ENCODE measurements at places on chromosomes 6 and 20. TPM values are rescaled to one million over a fixed set of nuclear protein-coding genes. Genes with fewer than 3 reads are reported as not detected.

- no peaks in the 10 kb centered on the region for H3K4me1 ChIP-seq
- H3K27ac ChIP-seq = no peak overlapping the region
- DNase-seq = no peak
- H3K36me3 ChIP-seq = no peaks in the 10 kb centered on the region
- no peaks in the 10 kb centered on the region for H3K27me3 ChIP-seq
These were observed 24.1 kb downstream of the SLC24A3 start for GRCh38 chr20:19236371-19237055.

DNA sequence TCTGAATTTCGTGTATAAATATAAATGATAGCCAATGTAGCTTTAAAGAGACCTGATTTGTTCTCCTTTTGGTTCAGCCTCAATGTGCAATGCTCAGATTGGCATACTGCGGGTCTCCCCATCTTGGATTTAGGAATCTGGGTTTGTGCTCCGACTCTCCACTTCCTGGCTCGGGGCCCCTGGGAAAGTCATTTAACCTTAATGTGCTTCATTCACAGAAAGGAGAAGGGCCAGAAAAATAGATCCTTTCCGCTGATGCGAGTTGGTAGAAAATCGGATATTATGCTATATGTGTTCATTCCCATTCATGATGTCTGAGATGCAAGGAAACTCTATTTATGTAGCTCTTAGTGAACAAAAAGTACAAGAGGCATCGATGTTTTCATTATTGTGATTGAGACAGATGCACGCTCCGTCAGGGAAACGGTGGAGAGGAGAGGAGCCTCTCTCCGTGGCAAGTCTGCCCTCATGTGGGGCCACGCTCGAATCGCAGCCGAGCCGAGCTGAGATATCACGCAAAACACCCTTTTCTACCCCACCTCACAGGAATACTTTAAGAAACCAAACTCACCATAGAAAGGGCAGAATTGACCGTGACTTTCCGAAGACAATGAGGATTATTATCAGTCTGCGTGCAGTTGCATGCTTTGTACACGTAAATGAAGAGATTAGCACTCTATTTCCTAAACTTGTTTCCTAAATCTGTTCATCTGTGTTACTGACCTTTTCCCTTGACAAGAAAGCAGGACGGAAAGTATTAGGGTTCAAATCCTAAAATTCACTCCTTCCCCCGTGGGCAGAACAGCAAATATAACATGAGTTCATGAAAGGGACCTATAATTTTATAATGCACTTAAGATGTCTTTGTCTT is 136.6 kb downstream of the COL9A1 start:
- H3K27me3 ChIP-seq = peaks cover 22% of the 10 kb centered on the region
- no peaks in the 10 kb centered on the region for H3K36me3 ChIP-seq
- no peaks in the 10 kb centered on the region for H3K4me1 ChIP-seq
- DNase-seq = peak; percentile 75
- no peak overlapping the region for H3K27ac ChIP-seq
- H3K4me3 ChIP-seq = peak overlapping the region; percentile 63

DNA sequence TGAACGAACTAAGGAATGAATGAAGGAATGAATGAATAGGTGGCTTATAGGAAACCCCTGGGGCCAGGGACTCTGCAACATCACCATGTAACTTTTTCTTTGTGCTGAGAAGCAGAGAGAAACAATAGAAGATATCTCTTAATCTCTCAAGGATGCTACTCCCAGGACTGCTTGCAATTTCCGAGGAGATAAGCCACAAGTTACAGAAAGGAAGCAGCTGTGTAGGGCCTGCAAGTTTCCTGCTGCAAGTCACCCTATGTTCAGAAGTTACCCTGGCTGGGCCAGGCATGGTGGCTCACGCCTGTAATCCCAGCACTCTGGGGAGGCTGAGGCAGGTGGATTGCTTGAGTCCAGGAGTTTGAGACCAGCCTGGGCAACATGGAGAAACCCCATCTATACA is 7.3 kb upstream of the MAVS start:
- H3K4me1 ChIP-seq = 0 out of 2 replicates have a peak, but pooled peaks cover 4% of the 10 kb centered on the region
- H3K4me3 ChIP-seq = no peak overlapping the region
- H3K27ac ChIP-seq = no peak overlapping the region
- no peaks in the 10 kb centered on the region for H3K27me3 ChIP-seq
- no peaks in the 10 kb centered on the region for H3K36me3 ChIP-seq
- no peak for DNase-seq

- peaks cover 24% of the 10 kb centered on the region for H3K36me3 ChIP-seq
- H3K27ac ChIP-seq = no peak overlapping the region
- no peaks in the 10 kb centered on the region for H3K27me3 ChIP-seq
- H3K4me3 ChIP-seq = no peak overlapping the region
- DNase-seq = no peak
- H3K4me1 ChIP-seq = peaks cover 31% of the 10 kb centered on the region
These were observed 27.6 kb upstream of the ASXL1 start for GRCh38 chr20:32330555-32330897.

GRCh38 chr6:118921084-118921483 is 13.9 kb downstream of the MCM9 start:
- no peak overlapping the region for H3K4me3 ChIP-seq
- H3K4me1 ChIP-seq = no peaks in the 10 kb centered on the region
- H3K36me3 ChIP-seq = 0 out of 2 replicates have a peak, but pooled peaks cover 15% of the 10 kb centered on the region
- no peaks in the 10 kb centered on the region for H3K27me3 ChIP-seq

GRCh38 chr6:142568857-142569597 is 267.2 kb downstream of the ADGRG6 start:
- H3K27me3 ChIP-seq = no peaks in the 10 kb centered on the region
- peak; percentile 83 for DNase-seq
- no peaks in the 10 kb centered on the region for H3K36me3 ChIP-seq
- H3K4me3 ChIP-seq = peak overlapping the region; percentile 34
- peak overlapping the region; percentile 78 for H3K27ac ChIP-seq
- H3K4me1 ChIP-seq = peaks cover 41% of the 10 kb centered on the region

- H3K27me3 ChIP-seq = peaks cover 35% of the 10 kb centered on the region
- no peak overlapping the region for H3K27ac ChIP-seq
- peak; percentile 39 for DNase-seq
These were observed 5.4 kb downstream of the NPBWR2 start for GRCh38 chr20:64101731-64102621.

DNA sequence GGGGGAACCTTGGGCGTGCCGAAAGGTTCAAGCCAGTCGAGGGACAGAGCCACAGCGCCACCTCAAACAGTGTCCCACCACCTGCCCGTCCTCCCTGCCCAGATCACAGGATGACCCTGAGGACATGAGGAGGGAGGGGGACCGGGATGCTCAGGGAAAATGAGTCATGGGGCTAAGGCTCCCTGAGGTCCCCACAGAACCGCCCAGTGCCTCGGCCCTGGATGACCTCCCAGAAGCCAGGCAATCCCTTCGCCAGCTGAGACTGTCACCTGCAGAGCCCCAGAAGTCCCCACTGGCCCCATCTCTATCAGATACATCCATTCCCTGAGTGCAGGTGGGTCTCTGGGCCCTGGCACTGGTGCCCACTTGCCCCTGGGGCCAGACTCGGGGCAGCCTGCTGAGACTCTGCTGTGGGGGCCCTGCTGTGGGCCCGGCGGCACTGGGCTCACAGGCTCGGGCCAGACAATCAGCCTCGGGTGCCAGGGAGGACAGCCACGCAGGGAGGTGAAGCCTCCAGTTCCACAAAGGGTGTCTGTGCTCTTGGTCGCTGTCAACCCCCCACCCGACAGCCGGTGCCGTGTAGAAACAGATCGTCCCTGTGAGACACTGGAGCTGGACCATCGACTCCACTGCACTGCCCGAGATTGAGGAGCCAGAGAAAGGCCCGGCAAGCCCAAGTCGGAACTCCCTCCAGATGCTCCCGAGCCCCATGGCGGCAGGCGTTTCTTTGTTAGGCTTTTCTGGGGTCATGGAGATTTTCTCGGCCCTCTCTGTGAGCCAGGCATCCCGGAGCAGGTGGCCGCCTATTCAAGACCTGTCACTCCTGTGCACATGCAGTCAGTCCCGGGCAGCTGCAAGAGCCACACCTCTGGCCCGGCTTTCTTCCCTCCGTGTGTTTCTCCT is 26.1 kb downstream of the PXDC1 start:
- peaks cover 73% of the 10 kb centered on the region for H3K36me3 ChIP-seq
- H3K4me3 ChIP-seq = no peak overlapping the region
- DNase-seq = peak; percentile 45
- H3K27me3 ChIP-seq = no peaks in the 10 kb centered on the region
- peaks cover 38% of the 10 kb centered on the region for H3K4me1 ChIP-seq

DNA sequence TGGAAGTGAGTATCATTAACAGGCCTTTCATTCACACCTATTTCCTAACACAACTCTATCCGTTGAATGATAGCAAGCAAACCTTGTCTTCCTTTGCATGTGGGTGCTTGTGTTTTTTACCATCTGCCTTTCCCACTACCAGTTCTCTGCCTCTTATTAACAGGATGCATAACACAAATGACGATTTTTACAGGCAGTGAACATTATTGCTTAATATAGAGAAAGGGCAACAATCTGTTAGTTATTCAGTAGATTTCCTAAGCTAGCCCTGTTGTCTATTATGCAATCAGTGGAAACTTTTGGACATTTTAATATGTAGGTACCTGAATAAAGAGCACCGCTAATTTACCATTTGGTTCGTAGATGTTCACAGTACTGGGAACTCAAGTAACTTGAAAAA is 348.8 kb upstream of the PLCB4 start:
- peak; percentile 41 for DNase-seq
- peaks cover 11% of the 10 kb centered on the region for H3K4me1 ChIP-seq
- no peaks in the 10 kb centered on the region for H3K36me3 ChIP-seq
- no peak overlapping the region for H3K27ac ChIP-seq
- H3K27me3 ChIP-seq = no peaks in the 10 kb centered on the region

DNA sequence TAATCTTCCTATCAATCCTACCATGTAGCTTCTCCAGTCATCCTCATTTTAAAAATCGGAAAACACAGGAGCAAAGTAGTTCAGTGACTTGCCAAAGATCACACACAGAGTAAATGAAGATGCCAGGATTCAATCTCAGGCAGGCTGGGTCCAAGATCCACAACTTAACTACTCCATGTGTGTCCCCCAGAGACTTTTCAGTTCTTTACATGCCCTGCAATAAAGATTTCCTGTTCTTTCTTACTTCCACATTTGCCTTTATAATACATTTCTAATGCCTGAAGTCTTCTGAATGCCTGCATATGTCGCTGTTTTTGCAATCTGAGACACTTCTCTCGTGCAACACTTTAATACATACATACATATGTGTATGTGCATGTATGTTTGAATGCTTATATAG is 121.7 kb upstream of the MARCKS start:
- H3K27ac ChIP-seq = no peak overlapping the region
- H3K4me1 ChIP-seq = peaks cover 8% of the 10 kb centered on the region
- H3K36me3 ChIP-seq = no peaks in the 10 kb centered on the region
- H3K27me3 ChIP-seq = no peaks in the 10 kb centered on the region
- H3K4me3 ChIP-seq = no peak overlapping the region

DNA sequence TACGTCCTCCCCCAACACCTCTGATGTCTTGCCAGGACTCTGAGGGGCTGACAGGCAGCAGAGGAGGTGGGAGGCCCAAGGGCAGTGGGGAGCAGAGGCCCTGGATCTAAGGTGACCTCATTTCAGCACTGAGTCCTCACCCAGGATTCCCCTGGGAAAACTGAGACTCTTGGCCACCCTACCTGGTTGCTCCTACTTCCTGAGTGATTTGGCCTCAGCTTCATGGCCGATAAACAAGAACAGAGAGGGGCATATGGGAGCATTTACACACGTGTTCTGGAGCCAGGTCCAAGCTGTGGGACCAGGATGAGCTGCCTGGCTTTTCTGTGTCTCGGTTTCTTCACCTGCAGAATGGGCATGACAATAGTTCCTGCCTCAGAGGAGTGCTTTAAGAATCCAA is 133.8 kb downstream of the ANKRD60 start:
- H3K4me1 ChIP-seq = no peaks in the 10 kb centered on the region
- no peaks in the 10 kb centered on the region for H3K36me3 ChIP-seq
- no peak overlapping the region for H3K4me3 ChIP-seq
- H3K27me3 ChIP-seq = no peaks in the 10 kb centered on the region
- no peak for DNase-seq

DNA sequence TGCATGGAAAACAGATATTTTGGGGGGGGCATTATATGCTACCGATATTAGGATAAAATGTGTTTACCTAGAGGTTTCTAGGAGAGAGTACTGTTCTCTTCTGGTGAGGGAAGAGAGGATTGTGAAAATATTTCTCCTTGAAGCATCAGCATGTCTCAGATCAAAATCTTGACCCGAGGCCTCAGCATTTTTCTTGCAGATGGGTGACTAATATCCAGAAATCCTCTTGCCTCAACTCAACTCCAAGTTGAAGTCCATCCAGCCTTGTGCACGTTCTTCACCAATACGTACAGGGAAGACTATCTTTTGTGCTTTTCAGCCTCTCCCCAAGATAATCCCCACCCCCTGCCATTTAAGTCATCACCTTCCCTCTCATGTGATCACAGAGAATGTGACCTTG is 59.5 kb downstream of the PRND start:
- no peaks in the 10 kb centered on the region for H3K36me3 ChIP-seq
- H3K4me3 ChIP-seq = no peak overlapping the region
- H3K4me1 ChIP-seq = no peaks in the 10 kb centered on the region
- no peaks in the 10 kb centered on the region for H3K27me3 ChIP-seq

DNA sequence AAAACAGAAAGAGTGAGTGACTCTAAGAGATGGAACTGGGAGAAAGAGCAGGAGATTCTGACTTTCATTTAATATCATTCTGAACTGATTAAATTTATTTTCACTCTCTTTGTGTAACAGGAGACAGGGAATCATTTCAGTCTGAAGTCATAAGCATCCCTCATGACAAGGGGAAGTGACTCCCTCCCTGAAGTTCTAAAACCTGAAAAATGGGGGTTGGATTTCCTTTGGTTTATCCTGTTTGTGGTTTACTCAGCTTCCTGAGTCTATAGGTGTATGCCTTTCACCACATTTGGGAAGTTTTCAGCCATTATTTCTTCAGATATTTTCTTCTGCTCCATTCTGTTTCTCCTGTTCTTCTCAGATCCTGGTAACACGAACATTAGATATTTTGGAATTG is 3.4 kb upstream of the FKBP1A start:
- peaks cover 26% of the 10 kb centered on the region for H3K4me1 ChIP-seq
- no peak overlapping the region for H3K4me3 ChIP-seq
- H3K27ac ChIP-seq = no peak overlapping the region
- H3K27me3 ChIP-seq = no peaks in the 10 kb centered on the region
- no peak for DNase-seq
- no peaks in the 10 kb centered on the region for H3K36me3 ChIP-seq

The C2 gene
- 1.3 TPM for total RNA-seq

The DEFB124 gene
- not detected for total RNA-seq

The PRSS16 gene
- not detected for total RNA-seq

The HLA-DRA gene
- total RNA-seq = 0.89 TPM

The OXT gene
- total RNA-seq = not detected

The NKAIN4 gene
- not detected for total RNA-seq

The GFOD1 gene
- total RNA-seq = 0.97 TPM
